Esophagus mucosa (tissue), 1 donor: ENCODE measurements at places on chromosomes 12 and 14.

DNA sequence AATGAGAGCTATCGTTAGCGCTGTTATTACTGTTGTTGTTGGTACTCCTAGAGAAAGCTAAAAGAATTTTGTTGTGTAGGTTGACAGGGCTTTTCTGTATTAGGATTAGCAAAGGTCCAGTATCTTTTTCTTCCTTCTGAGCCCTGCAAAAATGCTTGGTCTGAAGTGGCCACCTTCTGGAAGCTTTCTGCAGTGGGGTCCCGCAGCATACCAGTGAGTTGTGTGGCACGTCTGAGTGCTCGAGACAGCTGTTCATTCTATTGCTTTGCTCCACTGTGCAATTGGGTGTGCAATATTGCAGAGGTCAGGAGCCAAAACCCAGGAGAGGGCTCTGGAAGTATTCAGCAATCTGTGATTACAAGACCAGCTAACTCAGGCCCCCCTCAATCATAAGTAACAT, 57.1 kb downstream of the CCDC60 start:
- ATAC-seq: no peak

DNA sequence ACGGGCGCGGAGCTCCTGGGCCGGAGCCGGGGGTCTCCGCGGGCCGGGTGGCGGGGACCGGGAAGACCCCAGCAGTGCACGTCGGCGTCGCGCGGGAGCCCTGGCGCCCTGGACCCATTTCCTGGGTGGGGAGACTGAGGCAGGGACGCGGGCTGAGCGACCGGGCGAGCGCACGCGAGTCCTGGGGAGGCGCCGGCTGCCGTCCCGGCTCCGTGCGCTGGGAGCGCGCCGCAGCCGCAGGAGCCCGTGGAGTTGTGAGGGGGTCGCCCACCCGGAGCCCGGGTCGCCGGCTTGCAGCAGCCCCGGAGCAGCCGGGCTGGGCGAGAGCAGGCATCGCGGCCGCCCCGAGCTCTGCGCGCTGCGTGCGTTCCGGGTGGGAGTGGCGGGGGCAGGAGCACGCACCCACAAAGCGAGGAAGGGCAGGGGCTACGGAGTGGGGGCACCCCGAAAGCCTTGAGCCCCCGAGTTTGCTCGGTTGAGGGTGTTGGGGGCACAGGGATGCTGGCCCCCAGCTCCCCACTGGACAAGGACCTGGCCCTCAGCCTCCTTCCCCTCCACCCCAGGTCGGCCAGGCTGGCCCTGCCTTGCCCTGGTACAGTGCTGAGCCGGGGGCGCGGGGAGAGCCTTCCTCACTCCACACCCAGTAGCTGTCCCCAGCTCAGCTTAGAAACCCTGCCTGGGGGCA, 620 bp downstream of the MMP17 start:
- no peak for ATAC-seq

DNA sequence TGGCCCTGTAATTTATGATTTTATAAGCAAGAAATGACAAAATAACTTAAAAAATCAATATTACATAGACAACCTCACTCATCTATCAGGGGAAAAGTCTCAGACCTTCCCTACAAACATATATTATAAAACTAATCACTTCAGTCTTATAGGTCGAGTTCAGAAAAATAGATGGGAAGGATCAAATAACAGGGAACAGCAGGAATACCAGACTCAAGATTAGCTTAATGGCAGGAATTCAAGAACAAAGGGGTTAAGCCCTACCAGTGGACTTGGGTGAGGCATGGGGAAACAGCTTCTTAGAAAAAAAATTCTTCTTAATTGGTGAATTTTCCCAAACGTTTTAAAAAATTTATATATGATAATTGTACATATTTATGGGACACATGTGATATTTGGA, 51.6 kb upstream of the CRY1 start:
- ATAC-seq: no peak

DNA sequence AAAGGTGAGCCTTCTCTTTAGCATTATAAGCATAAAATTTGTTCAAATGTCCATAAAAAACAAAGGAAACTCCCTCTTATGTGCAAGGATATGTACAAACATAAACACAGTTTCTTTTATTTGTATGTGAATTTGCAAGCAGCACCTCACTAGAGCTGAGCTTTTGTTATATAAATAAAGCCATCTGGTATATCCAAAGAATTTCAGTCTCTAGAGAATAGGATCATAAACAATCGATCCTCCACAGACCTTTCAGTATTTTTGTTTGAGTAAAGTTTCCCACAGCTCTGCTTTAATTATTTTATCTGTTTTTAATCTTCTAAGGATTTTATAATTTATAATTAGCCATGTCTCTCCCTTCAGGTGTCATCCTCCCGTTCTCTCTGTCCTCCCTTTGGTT, 89.2 kb downstream of the OTOGL start:
- ATAC-seq: no peak

GRCh38 chr14:64196814-64197411, 97.3 kb downstream of the ESR2 start:
- ATAC-seq: no peak

DNA sequence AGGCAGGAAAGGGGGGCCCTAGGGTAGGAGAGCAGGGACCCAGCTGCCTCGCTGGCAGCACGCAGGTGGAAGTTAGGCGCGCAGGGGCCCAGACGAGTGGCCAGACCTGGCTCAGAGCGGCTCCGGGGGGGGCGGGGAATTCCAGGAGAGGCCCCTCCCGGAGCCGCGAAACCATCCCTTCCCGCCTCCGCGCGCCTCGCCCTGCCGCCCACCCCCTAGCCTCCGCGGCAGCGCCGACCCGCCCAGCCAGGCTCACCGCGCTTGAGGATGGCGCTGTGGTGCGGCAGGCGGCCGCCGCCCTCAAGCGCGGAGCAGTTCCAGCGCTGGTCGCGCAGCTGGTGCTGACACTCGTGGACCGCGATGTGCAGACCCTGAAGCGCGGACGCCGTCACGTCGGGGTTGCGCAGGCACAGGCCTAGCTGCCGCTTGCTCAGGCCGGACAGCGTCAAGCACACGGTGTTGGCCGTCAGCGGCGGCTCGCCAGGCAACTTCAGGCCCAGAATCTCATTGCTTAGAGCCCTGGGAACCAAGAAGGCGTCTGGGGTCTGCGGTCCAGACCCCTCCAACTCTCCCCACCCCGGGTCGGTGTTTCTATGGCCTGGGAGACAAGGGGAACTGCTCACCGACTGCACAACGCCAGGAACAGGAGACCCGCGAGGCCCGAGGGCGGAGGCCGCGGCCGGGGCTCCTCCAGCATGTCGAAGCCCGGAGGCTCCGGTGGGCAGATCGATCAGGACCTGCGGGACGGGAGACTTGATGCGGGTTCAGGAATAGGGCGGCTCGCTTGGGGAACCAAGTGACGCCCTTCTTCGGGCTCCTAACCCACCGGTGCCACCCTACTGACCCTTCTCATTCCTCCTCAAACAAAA, 1.5 kb downstream of the WNT10B start:
- ATAC-seq: peak; percentile 48
